Fibroblast of skin of back (primary cell): ENCODE measurements at places on chromosomes 3 and 15.

DNA sequence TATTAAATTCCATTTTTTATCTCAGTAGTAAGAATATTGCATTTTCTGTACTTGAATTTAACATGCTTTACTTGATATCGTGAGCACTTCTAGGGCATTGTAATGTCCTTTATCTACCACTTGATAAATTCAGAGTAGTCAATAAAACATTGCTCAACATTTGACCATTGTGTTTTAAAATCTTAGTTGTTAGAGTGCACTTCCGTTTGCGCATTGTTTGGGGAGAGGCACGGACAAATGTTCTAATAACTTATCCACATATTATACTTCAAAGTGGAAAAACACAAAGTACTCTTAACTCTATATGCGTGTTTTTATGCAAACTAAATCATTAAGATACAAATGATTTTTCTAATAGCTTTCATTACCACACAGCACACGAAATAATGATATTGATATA, 419 bp downstream of the FAM227B start:
- no peak for DNase-seq

DNA sequence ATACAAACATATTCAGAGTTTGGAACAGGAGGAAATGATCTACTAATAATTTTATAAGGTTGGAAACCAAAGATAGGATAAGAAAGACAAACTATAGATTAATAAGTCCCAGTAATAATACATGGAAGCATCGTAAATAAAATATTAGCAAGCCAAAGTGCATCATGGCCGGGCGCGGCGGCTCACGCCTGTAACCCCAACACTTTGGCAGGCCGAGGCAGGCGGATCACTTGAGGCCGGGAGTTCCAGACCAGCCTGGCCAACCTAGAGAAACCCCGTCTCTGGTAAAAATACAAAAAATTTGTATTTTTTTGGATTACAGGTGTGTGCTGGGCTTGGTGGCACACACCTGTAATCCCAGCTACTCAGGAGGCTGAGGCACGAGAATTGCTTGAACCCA, 14.9 kb downstream of the MUC4 start:
- no peak for DNase-seq

GRCh38 chr3:172717493-172718088, 6.7 kb upstream of the NCEH1 start:
- DNase-seq: no peak

DNA sequence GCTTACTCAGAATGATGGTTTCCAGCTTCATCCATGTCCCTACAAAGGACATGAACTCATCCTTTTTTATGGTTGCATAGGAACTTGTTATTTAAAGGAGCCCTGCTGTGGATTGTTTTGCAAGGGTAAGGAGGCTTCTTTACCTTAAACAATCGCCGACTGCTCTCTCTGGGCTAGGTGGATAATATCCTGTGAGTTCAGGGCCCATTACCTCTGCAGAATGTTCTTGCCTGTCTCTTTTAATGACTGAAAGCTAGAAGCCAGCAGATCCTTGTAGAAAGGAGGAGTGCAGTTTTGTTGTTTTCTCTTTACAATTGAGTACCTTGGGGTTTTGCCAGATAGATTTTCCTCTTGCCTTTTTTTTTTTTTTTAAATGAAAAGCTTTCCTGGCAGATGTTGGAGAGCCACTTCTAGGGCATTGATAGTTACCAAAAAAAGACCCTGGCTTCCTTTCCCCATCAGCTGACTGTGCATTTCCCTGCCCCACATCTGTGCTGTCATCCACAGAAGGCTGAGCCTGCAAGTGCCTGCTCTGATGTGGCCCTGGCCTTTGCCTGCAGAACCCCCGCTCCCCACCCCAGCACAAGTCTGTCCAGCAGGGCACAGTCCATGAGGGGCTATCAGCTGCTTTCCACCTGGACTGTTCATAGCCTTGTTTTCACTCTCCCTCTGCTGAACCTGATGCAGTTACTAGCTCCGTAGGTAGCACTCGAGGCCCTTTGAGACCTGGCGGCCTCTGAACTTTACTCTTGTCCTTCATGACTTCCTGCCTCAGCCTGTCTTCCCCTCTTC, 113.1 kb downstream of the CHCHD6 start:
- DNase-seq: no peak

DNA sequence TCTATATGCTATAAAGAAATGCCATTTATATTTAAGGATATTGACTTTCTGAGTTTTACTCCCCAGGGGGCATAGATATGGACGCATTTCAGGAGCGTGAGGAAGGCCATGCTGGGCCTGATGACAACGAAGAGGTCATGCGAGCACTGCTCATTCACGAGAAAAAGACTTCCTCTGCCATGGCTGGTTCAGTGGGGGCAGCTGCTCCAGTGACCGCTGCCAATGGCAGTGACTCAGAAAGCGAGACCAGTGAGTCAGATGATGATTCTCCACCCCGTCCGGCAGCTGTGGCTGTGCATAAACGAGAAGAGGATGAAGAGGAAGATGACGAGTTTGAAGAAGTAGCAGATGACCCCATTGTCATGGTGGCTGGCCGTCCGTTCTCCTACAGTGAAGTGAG, 38.4 kb downstream of the GTF2E1 start:
- DNase-seq: peak; percentile 74

- DNase-seq: peak; percentile 45
Measured at GRCh38 chr15:42593143-42593542, 17.7 kb downstream of the STARD9 start.

DNA sequence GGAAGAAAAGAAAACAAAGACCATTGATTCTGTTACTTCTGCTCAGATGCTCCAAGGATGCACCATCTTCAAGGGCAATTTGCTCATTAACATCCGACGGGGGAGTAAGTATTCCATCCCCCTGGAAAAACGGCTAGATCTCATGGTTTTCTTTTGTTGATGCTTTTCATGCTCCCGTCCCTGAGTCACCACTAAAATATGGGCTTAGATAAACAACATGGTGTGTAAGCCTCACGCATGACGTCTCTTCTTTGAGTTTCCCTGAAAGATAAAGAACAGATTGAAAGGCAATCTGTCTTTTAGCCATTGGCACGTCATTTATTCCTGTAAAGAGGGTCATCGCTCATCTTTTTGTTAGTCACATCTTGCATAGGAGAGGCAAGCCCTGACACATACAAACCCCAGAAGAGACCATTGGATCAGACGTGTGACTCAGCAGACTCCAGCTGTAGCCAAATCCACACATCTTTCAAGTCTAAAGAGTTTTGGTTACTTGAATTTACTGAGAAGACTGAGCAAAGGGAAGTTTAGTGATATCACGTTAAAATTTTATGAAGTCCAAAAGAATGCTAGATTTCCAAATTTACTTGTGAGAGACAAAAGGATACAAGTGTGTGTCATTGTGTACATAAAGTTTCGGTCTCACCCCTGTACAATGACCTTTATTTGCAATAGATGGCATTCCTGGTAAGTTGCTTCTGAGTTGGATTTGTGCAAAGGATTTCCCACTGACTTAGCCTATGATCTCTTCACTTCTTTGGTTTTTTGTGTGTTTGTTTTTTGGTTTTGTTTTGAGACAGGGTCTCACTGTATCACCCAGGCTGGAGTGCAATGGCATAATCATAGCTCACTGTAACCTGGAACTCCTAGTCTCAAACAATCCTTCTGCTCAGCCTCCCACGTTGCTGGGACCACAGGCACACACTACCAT, 110.5 kb downstream of the PGPEP1L start:
- DNase-seq: peak; percentile 100

GRCh38 chr15:37046876-37047614, 53.3 kb downstream of the MEIS2 start:
- DNase-seq: peak; percentile 44
